ENCODE measurements at places on chromosomes 12 and 14. TPM values are rescaled to one million over a fixed set of nuclear protein-coding genes. Genes with fewer than 3 reads are reported as not detected.

PTCSC3 gene
- total RNA-seq: not detected

- no peaks in the 10 kb centered on the region for H3K27me3 ChIP-seq
- DNase-seq: no peak
- H3K4me3 ChIP-seq: peak overlapping the region; percentile 93
Measured at GRCh38 chr12:57521525-57522010, 1.1 kb upstream of the MBD6 start.

DNA sequence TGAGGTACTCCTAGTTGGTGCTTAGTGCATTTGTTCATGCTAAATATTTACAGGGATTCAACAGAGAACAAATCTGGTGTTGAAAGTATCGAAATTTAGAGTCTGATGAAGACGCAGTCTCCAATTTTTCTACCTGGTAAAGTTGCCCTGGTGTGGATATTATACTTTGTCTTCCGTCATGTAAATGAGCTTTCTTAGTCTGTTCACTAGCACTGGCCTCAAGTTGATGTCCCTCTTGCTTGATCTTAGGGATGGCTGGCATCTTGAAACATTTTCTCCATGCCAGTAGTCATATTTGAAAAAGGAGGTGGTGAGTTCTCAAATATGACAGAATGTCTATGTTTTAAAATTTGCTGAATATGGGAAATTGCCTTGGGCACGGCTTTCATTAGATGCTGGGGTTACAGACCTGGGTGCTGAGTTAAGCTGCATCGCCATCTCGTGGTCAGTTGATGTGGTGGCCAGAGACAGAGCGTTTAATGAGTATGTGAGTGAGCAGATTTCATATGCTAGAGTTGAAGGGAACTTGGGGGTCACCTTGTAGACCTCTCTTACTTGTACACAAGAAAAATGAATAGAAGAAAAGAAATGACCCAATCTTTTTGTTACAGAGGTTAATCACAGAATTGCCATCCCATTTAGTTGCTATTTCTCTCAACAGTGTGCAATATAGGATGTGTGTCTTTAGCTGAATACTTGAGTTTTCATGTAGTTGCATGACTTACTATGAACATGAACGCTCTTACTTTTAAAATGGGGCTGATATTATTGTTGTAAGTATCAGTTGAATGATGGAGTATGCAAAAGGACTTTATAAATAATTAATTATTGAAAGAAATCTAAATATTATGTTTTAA, 172.8 kb upstream of the DCN start:
- no peak overlapping the region for H3K4me3 ChIP-seq
- no peaks in the 10 kb centered on the region for H3K36me3 ChIP-seq
- no peak overlapping the region for H3K27ac ChIP-seq
- no peak for DNase-seq
- H3K4me1 ChIP-seq: no peaks in the 10 kb centered on the region

DNA sequence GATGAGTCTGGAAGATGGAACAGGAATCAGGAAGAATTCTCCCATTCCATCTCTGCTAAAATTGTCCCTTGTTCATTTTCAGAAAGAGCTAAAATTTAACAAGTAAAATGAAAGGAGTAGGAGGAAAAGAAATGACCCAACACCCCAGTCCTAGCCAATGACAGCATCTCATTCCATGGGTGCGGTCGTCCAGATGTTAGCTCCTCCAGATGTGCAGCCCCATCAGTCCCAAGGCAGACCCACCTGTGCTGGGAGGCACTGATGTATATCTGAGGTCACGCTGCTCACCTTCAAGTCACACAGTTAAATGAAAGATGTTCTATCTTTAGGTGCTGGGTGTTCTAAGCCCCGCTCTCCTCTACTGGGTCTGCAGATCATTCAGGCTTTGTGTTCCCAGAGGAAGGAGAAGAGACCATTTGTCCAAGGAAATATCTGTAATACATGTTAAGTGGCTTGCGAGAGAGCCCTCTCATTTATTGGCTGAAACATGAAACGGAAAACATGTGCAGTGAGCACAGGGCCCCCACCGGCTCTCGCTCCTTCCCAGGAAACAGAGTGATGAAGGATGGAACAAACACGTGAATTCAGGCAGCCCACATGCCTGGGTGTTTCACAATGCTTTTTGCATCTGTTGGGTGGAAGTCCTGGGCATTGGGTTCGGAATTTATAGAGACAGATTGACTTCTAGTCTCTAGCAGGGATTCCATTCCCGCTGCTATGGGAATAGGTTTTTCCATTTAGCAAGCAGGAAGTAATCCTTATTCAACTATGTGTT, 294.6 kb downstream of the NUAK1 start:
- no peaks in the 10 kb centered on the region for H3K4me1 ChIP-seq
- H3K36me3 ChIP-seq: no peaks in the 10 kb centered on the region
- no peak for DNase-seq
- no peak overlapping the region for H3K27ac ChIP-seq
- H3K4me3 ChIP-seq: no peak overlapping the region
- no peaks in the 10 kb centered on the region for H3K27me3 ChIP-seq

DNA sequence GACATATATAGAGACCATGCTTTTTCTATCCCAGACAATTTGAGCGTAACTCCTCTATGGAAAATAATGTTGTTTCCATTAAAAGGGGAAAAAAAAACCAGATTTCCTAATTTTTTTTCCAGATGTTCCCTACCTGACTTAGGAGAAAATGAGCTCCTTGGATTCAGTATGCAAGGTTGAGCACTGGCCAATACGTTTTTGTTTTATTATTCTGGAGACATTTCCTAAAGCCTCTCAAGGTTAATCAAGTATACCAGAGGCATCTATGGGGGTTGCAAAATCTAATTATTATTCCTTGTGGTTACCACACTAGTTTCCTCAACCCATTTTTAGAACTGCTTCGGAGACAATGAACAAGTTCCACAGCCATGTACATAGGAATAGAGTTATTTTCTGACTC, 291.3 kb downstream of the SLC16A7 start:
- no peaks in the 10 kb centered on the region for H3K36me3 ChIP-seq
- H3K27me3 ChIP-seq: no peaks in the 10 kb centered on the region

A2M gene
- 467 TPM for total RNA-seq

EML5 gene
- 0.82 TPM for total RNA-seq

DNA sequence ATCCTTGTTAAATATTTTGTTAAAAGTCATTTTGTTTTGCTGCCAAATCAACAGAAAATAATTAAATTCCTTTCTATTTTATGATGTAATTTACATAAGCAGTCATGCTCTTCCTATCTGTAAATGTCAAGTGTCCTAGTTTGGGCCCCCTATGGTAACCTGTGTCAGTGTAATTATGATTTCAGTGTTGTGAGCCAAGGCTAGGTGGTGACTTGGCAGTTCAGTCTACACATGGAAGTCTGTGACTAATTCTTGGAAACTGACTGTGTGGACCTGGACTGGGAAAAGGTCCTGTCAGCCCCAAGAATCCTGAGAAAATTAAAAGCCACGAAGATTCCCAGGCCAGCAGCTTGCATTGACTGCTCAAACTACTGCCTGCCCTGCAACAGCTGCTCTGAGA, 371.0 kb downstream of the FUT8 start:
- H3K4me1 ChIP-seq: no peaks in the 10 kb centered on the region
- no peak for DNase-seq
- no peaks in the 10 kb centered on the region for H3K27me3 ChIP-seq
- H3K36me3 ChIP-seq: no peaks in the 10 kb centered on the region

MMAB gene
- total RNA-seq: 59.5 TPM

SERPINA5 gene
- total RNA-seq: not detected

- peaks cover 15% of the 10 kb centered on the region for H3K4me1 ChIP-seq
- H3K27ac ChIP-seq: no peak overlapping the region
- DNase-seq: no peak
- peaks cover 14% of the 10 kb centered on the region for H3K27me3 ChIP-seq
- H3K4me3 ChIP-seq: no peak overlapping the region
Measured at GRCh38 chr12:49552014-49552413, 13.2 kb downstream of the KCNH3 start.

GRCh38 chr14:76644855-76645518, 116.3 kb upstream of the VASH1 start:
- DNase-seq: no peak
- H3K27ac ChIP-seq: no peak overlapping the region
- H3K36me3 ChIP-seq: no peaks in the 10 kb centered on the region
- no peaks in the 10 kb centered on the region for H3K4me1 ChIP-seq

- no peak overlapping the region for H3K4me3 ChIP-seq
- peaks cover 86% of the 10 kb centered on the region for H3K4me1 ChIP-seq
- DNase-seq: no peak
- no peaks in the 10 kb centered on the region for H3K36me3 ChIP-seq
Measured at GRCh38 chr12:50508970-50509663, 4.3 kb downstream of the DIP2B start.

AQP2 gene
- total RNA-seq: not detected

DNA sequence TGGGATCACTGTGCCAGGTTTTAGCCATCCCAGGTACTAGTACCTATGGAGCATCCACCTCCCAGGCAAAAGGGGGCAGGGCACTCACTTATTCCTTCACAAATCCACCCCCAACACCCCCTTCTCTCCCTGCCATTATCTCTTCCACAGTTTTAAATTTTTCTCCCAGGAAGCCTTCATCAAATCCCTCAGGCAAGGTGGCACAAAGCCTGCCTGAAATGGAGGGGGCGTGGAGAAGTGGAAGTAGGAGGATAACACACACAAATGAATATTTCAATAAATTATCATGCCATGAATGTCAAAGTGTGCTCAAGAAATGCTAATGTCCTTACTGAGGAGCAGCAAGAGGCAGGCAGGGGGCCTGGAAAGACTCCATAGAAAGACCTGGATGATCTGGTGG, 4.7 kb upstream of the CHST11 start:
- no peaks in the 10 kb centered on the region for H3K4me1 ChIP-seq
- no peak for DNase-seq
- no peak overlapping the region for H3K27ac ChIP-seq
- no peak overlapping the region for H3K4me3 ChIP-seq

DNA sequence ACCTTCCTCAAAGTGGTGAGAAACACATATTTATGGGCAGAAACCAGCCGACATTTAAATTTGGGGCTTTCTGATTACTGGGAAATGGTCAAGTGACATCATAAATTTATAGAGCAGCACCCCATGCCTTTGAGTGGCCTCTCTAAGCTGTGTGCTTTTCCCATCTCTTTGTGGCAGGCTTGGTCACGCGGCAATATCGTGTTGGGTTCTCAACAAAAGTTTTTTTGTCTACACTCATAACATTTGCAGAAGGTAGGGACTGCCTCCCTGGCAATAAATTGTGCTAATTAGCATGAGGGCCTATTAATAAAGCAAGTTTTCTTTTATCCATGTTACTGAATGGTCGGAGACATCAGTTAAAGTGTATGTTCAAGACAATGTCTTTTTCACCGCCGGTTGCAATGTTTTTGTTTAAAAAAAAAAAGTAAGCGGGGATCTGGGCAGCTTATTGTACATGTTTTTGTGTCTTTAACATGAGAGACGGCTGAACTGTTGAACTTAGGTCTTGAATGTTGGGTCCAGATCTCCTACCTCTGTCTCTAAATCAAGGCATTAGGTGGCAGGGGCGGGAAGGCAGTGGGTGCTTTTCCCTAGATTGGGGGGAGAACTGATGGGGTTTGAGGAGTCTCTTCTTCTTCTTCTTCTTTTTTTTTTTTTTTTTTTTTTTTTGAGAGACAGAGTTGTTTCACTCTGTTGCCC, 193.3 kb downstream of the PHETA1 start:
- no peaks in the 10 kb centered on the region for H3K27me3 ChIP-seq
- no peaks in the 10 kb centered on the region for H3K36me3 ChIP-seq
- no peak overlapping the region for H3K4me3 ChIP-seq

GRCh38 chr12:56337753-56338251, 882 bp upstream of the IL23A start:
- peaks cover 4% of the 10 kb centered on the region for H3K36me3 ChIP-seq
- peaks cover 15% of the 10 kb centered on the region for H3K4me1 ChIP-seq
- DNase-seq: no peak
- no peak overlapping the region for H3K4me3 ChIP-seq

DNA sequence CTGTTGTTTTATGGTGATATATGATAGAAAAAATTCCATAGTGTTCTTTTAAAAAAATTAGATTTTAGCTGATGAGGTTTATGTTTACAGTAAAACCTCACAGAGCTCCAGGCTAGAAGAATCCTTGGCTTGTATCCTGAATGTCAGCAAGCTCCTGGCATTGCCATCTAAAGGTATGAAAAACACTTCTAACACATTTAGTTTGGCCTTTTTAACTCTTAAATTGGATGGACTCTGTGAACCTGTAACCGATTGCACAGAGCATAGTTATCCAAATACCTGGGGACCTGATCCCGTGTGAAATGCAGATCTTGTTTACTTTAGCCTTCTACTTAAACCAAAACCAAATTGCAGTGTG, 241.1 kb upstream of the DCN start:
- peaks cover 14% of the 10 kb centered on the region for H3K4me1 ChIP-seq
- no peak overlapping the region for H3K27ac ChIP-seq
- DNase-seq: no peak
- H3K4me3 ChIP-seq: no peak overlapping the region
- H3K36me3 ChIP-seq: no peaks in the 10 kb centered on the region
- no peaks in the 10 kb centered on the region for H3K27me3 ChIP-seq
